Aorta (tissue), 5 donors: ENCODE measurements at places on chromosomes 16 and 17.
A peak's percentile ranks its signal among the peaks of the same experiment; 100 is the strongest.

DNA sequence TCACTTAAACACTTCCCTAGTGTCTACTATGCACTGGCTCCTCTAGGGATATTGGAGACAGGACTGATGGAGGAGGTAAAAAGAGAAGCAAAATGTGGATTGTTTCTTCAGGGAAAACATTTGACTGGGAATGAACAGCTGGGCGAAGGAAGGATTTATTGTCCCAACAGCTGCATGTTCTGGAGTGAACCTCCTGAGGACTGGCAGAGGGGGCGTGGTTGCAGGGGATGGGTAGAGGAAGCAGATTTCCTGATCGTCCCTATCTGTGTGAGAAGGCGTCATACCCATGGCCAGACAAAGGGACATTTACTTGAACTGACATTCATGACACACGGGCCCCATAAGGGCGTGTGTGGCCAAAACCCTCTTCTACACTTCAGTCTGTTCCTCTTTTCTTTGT, 321.5 kb downstream of the MAP2K4 start:
- DNase-seq: no peak

DNA sequence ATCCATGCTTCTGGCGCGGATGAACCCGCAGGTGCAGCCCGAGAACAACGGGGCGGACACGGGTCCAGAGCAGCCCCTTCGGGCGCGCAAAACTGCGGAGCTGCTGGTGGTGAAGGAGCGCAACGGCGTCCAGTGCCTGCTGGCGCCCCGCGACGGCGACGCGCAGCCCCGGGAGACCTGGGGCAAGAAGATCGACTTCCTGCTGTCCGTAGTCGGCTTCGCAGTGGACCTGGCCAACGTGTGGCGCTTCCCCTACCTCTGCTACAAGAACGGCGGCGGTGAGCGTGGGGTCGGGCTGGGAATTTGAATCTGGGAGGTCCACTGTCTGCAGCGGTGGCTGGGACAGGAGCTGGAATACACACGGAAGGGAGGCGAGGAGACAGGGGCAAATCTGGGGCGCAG, 904 bp downstream of the SLC6A2 start:
- DNase-seq: no peak

DNA sequence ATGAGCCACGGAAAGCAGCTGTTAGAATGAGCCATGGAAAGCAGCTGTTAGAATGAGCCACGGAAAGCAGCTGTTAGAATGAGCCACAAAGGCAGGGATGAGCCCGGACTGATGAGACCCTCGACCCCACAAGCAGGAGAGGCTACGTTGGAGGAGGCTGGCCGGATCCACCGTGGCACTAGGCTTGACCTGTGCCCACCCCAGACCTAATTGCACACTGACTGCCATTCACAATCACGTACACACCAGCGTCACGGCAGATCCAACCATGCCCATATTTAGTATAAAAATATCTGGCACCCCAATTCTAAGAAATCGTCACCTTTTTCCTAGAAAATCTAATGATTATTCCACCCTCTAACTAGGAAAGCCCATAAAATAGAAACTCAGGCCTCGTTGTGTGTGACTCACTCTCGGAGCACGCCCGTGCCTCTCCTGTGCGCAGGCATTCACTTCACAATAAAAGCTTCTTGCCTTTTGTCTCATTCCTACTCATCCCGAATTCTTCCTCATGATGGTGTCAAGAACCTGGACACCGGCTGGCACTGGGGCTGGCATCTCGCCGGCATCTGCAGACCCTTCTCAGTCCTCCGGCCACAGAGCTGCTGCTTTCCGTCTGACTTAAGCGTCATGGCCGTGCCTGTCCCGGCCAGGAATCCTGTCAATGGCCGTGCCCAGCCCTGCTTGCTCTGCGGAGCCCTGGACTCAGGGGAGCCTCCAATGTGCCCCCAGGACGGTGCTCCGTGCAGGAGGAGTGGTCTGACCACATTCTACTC, 5.5 kb upstream of the SECTM1 start:
- DNase-seq: peak; percentile 77

GRCh38 chr17:80035937-80036714, at the start of gene CCDC40:
CCDC40 (plus strand) TSS chr17:80036642; CDS start chr17:80036663, 21 bp downstream.
- DNase-seq: peak; percentile 93

DNA sequence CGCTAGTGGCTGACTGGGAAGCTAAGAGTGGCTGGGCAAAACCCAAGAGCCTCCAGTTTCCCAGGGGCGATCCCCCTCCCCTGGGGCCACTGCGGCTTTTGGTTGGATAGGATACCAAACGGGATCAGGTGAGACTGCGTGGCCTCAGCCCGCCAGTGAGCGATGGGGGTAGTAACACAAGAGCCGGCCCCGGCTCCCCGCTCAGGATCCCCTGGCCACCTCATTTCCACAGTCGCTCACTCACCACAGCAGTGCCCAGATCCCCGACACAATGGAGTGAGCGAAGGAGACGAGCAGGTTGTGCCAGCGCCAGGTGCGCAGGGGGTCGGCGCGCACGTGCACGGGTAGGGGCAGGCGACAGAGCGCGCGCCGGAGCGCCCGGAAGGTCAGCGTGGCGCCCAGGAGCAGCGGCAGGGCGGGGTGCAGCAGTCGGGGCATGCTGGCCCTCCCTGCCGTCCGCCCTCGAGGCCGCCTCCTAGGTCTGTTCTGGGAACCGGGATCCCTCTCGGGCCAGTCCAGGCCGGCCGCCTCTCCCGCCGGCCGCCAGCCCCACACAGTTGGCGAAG, 290 bp downstream of the TLCD1 start:
- peak; percentile 88 for DNase-seq

- no peak for DNase-seq
These were observed 113.6 kb downstream of the RAP1GAP2 start for GRCh38 chr17:2909846-2910234.

DNA sequence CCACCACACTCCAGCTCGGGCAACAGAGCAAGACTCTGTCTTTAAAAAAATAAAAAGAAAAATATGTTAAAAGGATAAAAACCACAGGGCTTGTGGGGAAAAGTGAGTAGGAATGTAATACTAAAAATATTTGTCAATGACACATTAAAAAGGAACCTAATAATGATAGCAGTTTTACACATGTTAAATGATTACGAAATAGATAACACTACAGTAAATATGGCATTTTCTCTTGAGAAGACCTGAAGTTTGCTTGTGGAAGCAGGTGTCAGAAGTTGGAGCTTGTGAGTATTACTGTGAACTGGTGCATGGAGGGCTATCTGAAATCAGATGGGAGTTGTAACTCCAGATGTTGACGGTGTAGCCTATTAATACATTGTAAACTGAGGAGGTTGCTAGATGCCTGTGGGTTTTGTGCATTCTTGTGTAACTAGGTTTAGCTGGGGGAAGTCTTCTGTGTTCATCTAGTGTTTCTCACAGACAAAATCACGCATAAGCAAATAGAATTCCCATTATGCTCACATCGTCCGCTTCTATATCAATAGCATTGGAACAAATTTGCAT, 44.2 kb upstream of the CLEC18A start:
- no peak for DNase-seq

DNA sequence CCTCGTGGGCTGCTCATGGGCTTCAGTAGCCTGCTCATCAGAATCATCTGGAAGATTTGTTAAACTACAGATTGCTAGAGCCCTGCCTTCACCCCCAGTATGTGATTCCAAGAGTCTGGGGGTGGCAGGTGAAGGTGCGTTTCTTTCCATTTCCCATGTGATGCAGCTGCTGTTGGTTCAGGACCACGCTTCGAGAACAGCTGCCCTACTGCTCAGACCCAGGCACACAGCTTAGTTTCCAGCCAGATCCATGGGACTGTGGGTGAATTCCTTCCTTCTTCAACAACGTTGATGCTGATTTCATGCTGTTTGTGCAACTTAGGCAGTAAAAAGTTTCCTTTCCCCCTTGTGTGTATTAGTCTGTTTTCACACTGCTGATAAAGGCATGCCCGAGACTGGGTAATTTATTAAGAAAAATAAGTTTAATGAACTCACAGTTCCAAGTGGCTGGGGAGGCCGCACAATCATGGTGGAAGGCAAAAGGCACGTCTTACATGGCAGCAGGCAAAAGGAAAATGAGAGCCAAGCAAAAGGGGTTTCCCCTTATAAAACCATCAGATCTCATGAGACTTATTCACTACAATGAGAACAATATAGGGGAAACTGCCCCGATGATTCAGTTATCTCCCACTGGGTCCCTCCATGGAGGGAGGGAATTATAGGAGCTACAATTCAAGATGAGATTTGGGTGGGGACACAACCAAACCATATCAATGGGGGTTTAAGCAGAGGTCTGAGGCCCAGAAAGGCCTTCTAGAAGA, 159.2 kb downstream of the XYLT1 start:
- DNase-seq: no peak

GRCh38 chr17:39925282-39926134, 1.9 kb downstream of the ORMDL3 start:
- no peak for DNase-seq

GRCh38 chr17:40190197-40191021, 13.1 kb downstream of the RAPGEFL1 start:
- no peak for DNase-seq

DNA sequence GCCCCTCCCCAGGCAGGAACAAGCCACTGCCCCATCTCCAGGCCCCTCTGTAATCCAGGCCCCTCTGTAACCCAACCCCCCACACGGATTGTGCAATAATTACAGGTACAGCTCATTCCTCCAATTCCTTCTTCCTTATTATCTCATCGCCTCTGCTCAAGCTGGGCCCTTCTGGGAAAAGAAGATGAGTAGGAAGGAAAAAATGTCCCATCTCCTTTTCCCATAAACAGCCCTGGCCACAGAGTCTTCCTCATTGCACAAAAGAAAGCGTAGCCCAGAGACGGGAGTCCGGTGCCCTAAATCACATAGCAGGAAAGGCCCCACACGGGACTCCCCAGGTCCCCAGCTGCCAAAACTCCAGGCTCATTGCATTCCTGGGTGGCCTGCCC, 3.6 kb upstream of the LITAFD start:
- peak; percentile 38 for DNase-seq

GRCh38 chr17:73748508-73748907, 104.3 kb upstream of the SDK2 start:
- DNase-seq: no peak

DNA sequence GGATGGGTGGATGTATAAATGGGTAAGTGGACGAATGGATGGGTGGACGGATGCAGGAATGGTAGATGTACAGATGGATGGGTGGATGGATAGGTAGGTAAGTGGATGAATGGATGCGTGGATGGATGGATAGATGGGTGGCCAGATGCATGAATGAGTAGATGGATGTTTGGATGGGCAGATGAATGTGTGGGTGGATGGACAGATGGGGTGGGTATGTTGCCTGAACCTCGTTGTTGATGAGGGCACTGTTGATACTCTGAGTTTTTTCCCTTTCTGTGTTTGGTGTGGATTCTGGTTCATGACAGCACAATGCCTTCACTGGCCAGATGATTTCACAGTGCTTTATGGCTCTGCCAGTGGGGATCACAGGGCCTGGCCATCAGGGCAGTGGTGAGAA, 208.3 kb downstream of the NPIPB11 start:
- DNase-seq: peak; percentile 6

DNA sequence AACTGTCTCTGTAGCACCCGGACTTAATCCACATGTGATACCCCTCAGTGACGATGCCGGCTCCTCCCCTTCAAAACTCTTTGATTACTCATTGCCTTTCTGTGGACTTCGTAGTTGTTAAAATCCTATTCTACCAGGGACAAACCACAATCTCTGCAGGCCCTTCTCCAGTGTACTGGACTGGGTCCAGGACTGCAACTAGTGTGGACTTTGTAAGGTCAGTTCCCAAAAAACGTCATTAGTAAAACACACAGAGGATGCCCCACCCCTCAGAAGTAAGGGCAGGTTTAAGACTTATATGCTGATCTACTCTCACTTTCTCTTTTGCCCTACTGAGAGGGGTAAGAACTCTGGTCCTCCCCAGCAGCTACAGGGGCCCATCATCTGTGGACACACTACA, 10.5 kb upstream of the NUDT7 start:
- no peak for DNase-seq

GRCh38 chr16:83336603-83337002, 471.2 kb upstream of the HSBP1 start:
- no peak for DNase-seq

GRCh38 chr16:15477802-15478201, 43.4 kb downstream of the BMERB1 start:
- DNase-seq: no peak

- no peak for DNase-seq
These were observed 32.6 kb downstream of the PLXDC1 start for GRCh38 chr17:39118674-39119419.

DNA sequence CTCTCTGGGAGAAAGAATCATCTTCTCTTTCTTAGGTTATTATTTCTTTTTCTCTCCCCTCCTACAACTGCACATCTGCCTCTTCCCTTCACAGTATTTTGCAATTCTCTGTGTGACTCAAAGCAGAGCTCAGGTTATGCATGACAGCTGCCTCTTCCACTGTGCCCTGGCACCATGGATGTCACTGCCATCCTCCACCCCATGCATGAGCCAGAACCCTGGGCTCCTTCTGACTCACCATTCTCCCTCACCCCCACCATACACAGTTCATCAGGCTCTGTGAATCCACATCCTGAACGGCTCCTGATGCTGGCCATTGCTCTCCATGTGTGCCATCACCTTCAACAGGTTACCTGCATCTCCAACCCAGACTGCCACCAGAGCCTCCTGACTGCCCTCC, 23.9 kb downstream of the CA10 start:
- no peak for DNase-seq

- DNase-seq: no peak
These were observed 402.7 kb upstream of the TNRC6C start for GRCh38 chr17:77555741-77556291.

- no peak for DNase-seq
These were observed 40.1 kb downstream of the AKAP10 start for GRCh38 chr17:19937522-19937921.

- no peak for DNase-seq
These were observed 8.8 kb downstream of the MLYCD start for GRCh38 chr16:83907631-83908250.

DNA sequence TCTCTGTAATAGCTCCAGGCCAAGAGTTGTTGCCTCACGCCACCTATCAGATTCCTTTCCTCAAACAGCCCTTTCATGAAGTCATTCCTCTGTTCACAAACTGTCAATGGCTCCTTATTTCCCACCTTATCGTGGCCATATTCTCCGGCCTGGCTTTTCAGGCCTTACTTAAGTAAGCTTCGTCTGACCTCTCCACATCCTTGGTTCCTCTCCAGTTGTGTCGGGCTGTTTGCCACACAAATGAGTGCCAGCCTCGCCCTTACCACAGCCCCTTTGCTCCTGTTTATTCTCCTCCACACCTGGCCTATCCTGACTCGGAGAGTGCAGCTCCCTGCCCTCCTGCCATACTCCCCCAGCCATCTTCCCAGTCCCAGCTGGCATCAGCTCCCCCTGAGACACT, 2.0 kb downstream of the TP53I13 start:
- DNase-seq: peak; percentile 57

DNA sequence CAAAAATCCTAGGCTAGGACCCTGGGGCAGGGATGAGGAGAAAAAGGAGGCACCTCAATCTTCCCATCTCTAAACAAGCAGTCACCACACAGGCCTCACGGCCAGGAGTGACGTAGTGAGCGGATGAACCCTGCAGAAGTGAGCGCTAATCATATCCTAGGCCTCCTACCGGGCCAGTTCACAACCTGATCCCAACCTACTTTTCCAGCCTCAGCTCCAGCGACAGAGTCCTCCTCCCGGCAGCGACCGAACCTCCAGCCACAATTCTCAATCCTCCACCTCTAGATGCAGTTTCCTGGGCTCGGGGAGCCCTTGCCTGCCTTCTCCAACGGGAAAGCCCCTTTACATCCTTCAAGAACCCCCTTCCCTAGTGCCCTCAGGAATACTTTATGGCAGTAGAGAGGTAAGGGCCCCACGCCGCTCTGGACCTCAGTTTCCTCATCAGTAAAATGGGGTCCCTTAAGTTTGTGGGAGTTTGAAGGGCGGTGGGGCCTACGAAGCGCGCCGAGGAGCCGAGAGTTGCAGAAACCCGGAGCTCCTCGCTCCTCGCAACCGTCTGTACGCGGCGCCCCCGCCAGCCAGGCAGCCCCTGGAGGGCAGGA, 1.4 kb downstream of the ZNF668 start:
- no peak for DNase-seq
